CD4-positive, alpha-beta memory T cell (primary cell): ENCODE measurements at places on chromosomes 7 and 10. TPM values are rescaled to one million over a fixed set of nuclear protein-coding genes. Genes with fewer than 3 reads are reported as not detected.

DNA sequence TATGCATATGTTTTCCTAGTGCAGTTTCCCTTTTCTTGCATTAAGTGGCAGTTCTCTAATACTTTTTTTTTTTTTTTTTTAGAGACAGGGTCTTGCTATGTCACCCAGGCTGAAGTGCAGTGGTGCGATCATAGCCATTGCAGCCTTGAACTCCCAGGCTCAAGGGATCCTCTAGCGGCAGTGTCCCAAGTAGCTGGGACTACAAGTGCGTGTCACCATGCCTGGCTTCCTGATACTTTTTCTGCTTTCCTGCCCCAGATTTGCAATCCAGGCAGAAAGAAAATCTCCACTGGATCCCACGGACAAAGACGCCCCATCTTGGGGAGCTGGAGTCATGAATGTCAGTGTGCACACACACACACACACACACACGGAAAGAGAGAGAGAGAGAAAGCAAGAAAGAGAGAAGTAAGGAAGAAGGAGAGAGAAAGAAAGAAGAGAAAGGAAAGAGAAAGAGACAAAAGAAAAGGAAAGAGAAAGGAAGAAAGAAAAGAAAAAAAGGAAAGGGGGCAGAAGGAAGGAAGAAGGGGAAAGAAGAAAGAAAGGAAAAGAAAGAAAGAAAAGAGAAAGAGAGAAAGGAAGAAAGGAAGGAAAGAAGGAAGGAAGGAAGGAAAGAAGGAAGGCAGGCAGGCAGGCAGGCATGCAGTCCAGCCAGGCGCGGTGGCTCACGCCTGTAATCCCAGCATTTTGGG lies 37.5 kb upstream of the OCM2 start:
- no peak for DNase-seq
- H3K4me3 ChIP-seq = no peak overlapping the region
- H3K4me1 ChIP-seq = no peaks in the 10 kb centered on the region
- no peak overlapping the region for H3K27ac ChIP-seq

The BTBD16 gene
- total RNA-seq = not detected

The TUBGCP2 gene
- 66.5 TPM for total RNA-seq

GRCh38 chr10:77507291-77507880 lies 130.2 kb downstream of the KCNMA1 start:
- H3K27ac ChIP-seq = no peak overlapping the region
- no peak overlapping the region for H3K4me3 ChIP-seq

DNA sequence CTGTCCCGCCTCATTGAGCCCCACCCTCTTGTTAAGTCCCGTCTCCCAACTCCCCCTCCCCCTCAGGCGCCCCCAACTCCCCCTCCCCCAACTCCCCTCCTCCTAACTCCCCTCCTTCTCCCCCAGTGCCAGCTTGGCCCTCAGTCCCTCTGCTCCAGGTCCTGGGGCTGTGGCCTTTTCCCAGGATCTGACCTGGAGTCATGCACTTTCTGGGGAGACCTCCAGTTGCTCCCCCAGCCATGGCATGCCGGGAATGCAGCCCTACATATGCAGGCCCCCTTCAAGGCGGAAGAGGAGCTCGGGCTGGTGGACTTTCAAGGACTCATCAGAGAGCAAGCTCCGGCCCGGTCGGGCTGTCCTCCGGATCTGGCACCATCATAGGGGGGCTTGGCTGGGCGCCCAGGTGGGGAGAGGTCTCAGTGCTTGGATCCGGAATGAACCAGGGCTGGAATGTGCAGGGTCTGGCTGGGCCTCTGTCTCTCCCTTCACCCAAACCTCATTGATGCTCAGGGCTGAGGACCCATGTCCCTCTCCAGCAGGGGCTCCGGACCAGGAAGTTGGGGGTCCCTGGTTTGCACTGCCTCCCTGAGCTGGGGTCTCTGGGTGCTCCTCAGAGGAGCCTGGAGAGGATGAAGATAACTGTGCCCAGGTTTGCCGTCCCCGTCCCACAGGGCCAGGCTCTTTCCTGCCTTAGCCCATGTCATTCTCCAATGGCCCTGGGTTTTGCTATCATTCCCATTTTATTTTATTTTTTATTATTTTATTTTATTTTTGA lies 41.1 kb downstream of the TMEM270 start:
- H3K27me3 ChIP-seq = no peaks in the 10 kb centered on the region
- H3K27ac ChIP-seq = no peak overlapping the region
- H3K4me1 ChIP-seq = no peaks in the 10 kb centered on the region
- DNase-seq = no peak
- no peak overlapping the region for H3K4me3 ChIP-seq

- no peaks in the 10 kb centered on the region for H3K36me3 ChIP-seq
- no peak overlapping the region for H3K27ac ChIP-seq
- peaks cover 15% of the 10 kb centered on the region for H3K4me1 ChIP-seq
- H3K4me3 ChIP-seq = no peak overlapping the region
- no peak for DNase-seq
These were observed 1.7 kb upstream of the STK32C start for GRCh38 chr10:132309471-132309865.

The FAM237B gene
- not detected for total RNA-seq

DNA sequence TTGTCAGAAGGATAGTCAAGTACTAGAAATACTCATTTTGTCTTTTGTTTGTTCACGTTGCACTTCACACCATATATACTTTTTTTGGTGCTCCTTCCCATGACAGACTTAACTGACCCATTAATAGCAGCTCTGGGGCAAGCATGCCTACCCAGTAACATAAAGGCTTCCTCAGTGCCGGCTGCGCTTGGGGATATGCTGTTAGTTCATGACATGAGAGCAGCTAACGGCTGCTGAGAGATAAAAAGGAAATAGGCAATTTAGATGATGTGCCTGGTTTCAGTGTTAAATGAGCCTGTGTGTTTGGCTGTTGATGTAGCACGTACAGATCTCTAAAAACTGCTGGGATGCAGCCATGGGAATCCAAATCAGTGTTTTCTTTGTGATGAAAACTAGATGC lies 86.4 kb downstream of the TAX1BP1 start:
- H3K4me3 ChIP-seq = no peak overlapping the region
- H3K4me1 ChIP-seq = no peaks in the 10 kb centered on the region
- no peak overlapping the region for H3K27ac ChIP-seq
- DNase-seq = no peak
- no peaks in the 10 kb centered on the region for H3K27me3 ChIP-seq
- peaks cover 14% of the 10 kb centered on the region for H3K36me3 ChIP-seq

- H3K36me3 ChIP-seq = no peaks in the 10 kb centered on the region
- no peaks in the 10 kb centered on the region for H3K4me1 ChIP-seq
- DNase-seq = no peak
- H3K27ac ChIP-seq = no peak overlapping the region
- H3K27me3 ChIP-seq = no peaks in the 10 kb centered on the region
These were observed 47.4 kb downstream of the GPR37 start for GRCh38 chr7:124718032-124718766.

GRCh38 chr10:60338786-60339185 lies 50.9 kb downstream of the ANK3 start:
- DNase-seq = no peak
- no peaks in the 10 kb centered on the region for H3K36me3 ChIP-seq
- H3K27me3 ChIP-seq = no peaks in the 10 kb centered on the region
- no peak overlapping the region for H3K27ac ChIP-seq

DNA sequence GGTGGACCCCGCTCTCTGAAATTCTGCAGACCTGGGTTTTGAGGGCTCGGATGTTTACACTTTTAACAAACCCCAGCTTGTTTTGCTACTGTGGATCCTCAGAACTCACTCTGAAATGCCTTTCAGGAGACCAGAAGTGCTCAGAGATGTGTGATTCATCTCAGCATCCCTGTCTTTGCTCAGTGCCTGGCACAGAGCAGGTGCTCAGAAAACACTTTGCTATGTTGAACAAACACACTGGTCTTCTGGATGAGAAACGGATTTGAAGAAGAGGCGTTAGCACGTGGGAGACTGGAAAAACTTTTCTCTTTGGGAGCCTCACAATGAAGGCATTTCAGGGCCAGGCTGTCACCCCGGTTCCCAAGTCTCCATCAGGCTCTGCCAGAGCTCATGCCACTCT lies 53.3 kb downstream of the SH3PXD2A start:
- H3K27ac ChIP-seq = no peak overlapping the region
- H3K27me3 ChIP-seq = no peaks in the 10 kb centered on the region
- DNase-seq = no peak
- H3K36me3 ChIP-seq = no peaks in the 10 kb centered on the region
- peaks cover 32% of the 10 kb centered on the region for H3K4me1 ChIP-seq

- H3K27ac ChIP-seq = no peak overlapping the region
- no peaks in the 10 kb centered on the region for H3K36me3 ChIP-seq
- no peaks in the 10 kb centered on the region for H3K4me1 ChIP-seq
- no peaks in the 10 kb centered on the region for H3K27me3 ChIP-seq
- DNase-seq = no peak
- no peak overlapping the region for H3K4me3 ChIP-seq
These were observed 376.4 kb upstream of the NFE2L3 start for GRCh38 chr7:25775570-25775969.

GRCh38 chr10:50426485-50426884 lies 175.2 kb upstream of the ASAH2 start:
- no peaks in the 10 kb centered on the region for H3K27me3 ChIP-seq
- H3K4me3 ChIP-seq = no peak overlapping the region
- DNase-seq = no peak
- H3K36me3 ChIP-seq = no peaks in the 10 kb centered on the region
- peaks cover 6% of the 10 kb centered on the region for H3K4me1 ChIP-seq

- no peak for DNase-seq
- peaks cover 9% of the 10 kb centered on the region for H3K4me1 ChIP-seq
- H3K4me3 ChIP-seq = no peak overlapping the region
- no peaks in the 10 kb centered on the region for H3K27me3 ChIP-seq
- no peak overlapping the region for H3K27ac ChIP-seq
- H3K36me3 ChIP-seq = no peaks in the 10 kb centered on the region
These were observed 4.6 kb upstream of the BLVRA start for GRCh38 chr7:43753843-43754242.

GRCh38 chr7:22373911-22374310 lies 17.0 kb upstream of the RAPGEF5 start:
- DNase-seq = no peak
- no peaks in the 10 kb centered on the region for H3K36me3 ChIP-seq
- no peaks in the 10 kb centered on the region for H3K27me3 ChIP-seq
- no peak overlapping the region for H3K27ac ChIP-seq
- no peaks in the 10 kb centered on the region for H3K4me1 ChIP-seq

DNA sequence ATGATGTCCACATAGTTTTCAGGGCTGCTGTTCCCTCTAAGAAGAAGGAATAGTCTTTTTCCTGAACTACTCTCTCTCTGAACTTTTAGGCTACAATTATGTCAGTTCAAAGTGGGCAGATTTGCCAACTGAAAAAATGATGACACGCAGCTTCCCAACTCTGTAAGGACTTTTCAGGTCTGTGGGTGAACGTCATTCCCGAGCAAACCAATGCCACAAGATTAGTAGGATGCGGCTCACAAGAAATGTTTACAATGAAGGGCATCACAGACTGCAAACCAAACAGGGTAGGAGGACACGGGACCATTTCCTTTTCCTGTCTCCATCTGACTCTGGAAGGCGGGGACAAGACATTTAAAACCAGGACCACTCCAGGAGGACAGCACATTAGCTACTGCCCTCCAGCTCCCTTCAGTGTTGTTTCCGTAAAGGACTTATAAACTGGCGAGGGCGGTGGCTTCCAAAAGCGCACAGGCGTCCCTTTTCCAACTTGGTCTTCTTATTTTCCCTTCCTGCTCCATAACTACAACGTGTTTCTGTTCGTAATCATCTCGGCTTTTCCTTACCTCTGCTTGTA lies 539 bp upstream of the MKLN1 start:
- H3K4me3 ChIP-seq = peak overlapping the region; percentile 93
- peak overlapping the region; percentile 95 for H3K27ac ChIP-seq
- no peaks in the 10 kb centered on the region for H3K27me3 ChIP-seq
- DNase-seq = no peak
- H3K36me3 ChIP-seq = no peaks in the 10 kb centered on the region

The ZNF804B gene
- not detected for total RNA-seq

The CLIP2 gene
- total RNA-seq = 5.7 TPM

DNA sequence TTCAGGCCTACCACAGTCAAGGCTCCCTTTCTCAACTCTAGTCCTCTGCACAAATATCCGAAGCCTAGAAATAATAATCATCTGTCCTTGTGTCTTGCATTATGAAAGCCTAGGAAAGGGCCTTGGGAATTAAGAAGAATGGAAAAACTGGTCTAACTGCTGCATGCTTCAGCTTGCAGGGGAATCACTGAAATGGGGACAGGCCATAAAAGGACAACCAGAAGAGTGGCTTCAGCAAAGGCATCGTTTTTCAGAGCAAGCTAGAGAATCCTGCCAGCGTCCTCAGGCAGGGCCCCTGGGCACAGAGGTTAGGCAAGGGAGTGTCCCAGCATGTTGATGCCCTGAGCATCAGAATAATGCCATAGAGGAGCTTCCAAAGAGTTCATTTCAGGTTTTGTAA lies 13.2 kb downstream of the ERVW-1 start:
- H3K36me3 ChIP-seq = no peaks in the 10 kb centered on the region
- H3K27ac ChIP-seq = no peak overlapping the region
- H3K27me3 ChIP-seq = no peaks in the 10 kb centered on the region
- no peak overlapping the region for H3K4me3 ChIP-seq
- no peak for DNase-seq
